ENCODE measurements at places on chromosomes 11 and 22.

DNA sequence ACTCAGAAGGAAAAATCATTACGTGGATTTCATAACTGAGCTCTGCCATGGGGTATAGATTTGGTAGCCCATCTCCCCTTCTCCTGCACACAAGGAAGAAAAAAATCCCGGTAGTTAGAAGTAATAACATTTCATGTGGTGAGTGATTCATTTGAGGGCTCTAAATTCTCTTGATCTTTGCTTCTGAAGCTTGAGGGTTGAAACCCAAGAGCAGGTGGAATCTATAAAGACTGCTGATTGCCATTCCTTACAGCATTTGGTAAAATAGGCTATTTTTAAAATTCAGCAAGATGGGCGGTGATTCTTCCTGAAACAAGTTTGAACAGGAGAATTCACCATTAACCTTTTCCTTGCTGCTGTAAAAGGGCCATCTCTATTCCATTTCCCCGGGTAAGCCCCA lies 266.1 kb downstream of the CADM1 start:
- DNase-seq: no peak

- no peak for DNase-seq
These were observed 8.5 kb downstream of the FADS3 start for GRCh38 chr11:61882879-61883278.

- no peak for DNase-seq
These were observed 54.1 kb upstream of the SLC36A4 start for GRCh38 chr11:93251922-93252321.

GRCh38 chr11:114275280-114275679 lies 20.9 kb upstream of the NNMT start:
- DNase-seq: no peak

DNA sequence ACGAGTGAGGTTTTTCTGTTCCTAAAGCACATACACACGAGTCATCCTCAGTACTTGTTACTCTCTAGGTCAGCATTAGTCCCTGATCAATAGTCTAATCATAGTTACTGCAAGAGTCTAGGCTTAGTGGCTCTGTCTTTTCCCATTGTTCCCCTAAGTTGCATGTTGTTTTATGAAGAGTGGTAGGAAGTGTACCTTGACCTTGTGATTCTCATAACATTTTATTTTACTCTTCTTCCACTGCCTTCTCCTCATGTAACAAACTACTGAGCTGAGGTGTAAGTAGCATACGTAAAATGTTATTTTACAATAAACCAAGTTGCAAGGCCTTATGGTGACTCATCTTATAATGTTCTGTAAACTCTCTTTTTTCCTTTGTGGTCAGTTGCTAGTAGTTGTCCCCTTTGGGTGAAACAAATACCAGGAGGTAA lies 15.0 kb downstream of the METTL15 start:
- no peak for DNase-seq

DNA sequence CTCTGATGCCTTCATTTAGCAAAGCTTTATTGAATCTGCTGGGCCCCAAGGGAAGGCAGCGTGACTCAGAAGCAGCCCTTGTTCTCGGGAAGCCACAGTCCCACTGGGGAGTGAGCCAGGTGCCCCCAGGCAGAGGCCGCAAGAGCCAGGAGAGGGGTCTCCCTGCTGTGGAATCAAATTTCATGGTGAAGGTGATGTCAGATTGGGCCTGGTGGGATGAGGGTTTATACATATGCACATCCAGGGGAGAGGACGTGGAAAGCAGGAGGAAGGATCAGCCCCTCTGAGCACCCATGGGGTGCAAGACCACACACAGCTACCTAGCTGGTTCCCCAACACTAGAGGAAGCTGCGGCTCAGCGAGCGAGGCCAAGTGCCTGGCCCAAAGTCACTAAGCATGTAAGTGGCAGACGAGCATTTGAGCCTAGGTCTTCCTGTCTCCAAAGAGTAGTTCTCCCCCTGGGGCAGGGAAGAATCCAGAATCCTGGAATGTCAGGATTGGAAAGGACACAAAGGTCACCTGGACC lies 2.0 kb downstream of the SYNGR1 start:
- DNase-seq: peak; percentile 45

DNA sequence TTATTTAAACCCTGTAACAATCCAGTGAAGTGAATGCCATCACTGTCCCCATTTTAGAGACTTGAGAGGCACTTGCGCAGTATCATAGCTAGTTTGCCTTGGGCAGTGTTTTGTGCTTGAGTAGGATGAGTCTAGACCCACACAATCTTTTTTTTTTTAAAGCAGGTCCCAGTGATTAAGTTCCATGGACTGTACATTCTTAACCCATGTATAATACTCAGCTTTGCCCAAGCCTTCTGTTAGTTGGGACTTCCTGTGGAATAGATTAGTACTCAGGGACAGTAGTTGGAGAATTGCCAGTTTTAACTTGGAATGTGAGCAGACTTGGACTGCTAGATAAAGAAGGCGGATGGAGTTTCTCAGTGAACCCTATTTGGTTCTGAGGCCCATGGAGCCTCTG lies 108.6 kb upstream of the RASSF10 start:
- DNase-seq: no peak

DNA sequence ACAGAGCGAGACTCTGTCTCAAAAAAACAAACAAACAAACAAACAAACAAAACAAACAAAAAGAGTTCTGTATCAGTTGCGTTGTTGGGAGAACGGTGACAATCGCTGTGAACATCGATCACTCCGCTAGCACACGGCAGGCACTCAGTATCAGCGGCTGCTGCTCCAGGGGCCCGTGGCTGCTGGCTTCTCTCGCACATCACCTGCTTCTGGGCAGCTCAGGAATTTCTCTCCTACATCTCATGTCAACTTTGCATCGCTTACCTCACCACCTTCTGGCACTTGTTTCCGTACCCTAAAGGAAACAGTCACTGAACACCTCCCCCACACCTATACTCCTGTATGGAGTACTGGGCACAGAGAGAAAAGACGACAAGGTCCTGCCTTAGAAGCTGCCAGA lies 70.3 kb upstream of the WNT7B start:
- peak; percentile 47 for DNase-seq

GRCh38 chr22:28822930-28823551 lies 22.7 kb upstream of the XBP1 start:
- DNase-seq: no peak

GRCh38 chr11:1388763-1389102 lies 1.0 kb upstream of the BRSK2 start:
- DNase-seq: no peak

- DNase-seq: no peak
These were observed 12.5 kb downstream of the DESI1 start for GRCh38 chr22:41608386-41608785.

GRCh38 chr11:19725379-19726079 lies 12.9 kb downstream of the NAV2 start:
- DNase-seq: peak; percentile 86

GRCh38 chr11:75476739-75477613 lies 44.0 kb upstream of the KLHL35 start:
- peak; percentile 26 for DNase-seq

DNA sequence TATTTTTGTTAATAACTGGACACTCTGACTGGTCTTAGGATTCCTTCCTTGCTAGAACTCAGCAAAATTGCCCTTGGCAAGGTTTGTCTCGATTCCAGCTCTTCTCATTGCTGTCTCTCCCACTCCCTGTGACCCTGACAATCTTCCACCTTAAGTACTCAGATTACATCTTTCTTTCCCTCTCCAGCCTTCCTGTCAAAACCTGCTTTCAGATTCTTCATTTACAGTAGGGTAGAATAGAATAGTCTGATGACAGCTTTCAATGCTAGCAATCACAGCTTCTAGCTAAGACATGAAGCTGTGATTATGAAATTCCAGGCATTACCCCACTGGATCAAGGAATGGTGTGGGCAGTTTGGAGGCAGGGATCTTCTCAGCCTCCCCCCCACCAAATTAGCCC lies 39.2 kb upstream of the LMO2 start:
- DNase-seq: no peak

DNA sequence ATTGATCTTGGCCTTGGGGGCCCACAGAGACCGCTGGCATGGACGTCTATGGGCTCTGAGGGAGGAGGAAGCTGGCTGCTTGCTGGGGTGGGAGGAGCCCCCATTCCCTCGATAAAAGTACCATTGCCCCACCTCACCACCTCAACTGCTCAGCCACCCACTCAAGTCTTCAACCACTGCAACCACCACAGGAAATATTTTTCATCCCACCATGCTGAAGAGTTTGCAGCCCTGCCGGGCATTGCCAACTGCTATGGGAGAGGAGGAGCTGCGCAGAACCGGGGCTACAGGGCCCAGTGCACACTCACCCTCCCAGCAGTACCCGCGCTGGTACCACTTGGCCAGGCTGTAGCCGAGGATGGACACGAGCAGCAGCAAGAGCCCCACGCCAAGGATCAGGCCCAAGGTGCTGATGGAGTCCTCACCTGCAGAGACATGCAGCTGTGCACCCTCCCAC lies 29.2 kb downstream of the IL10RA start:
- DNase-seq: no peak

- DNase-seq: no peak
These were observed 7.4 kb downstream of the SPCS2 start for GRCh38 chr11:74956397-74957015.

DNA sequence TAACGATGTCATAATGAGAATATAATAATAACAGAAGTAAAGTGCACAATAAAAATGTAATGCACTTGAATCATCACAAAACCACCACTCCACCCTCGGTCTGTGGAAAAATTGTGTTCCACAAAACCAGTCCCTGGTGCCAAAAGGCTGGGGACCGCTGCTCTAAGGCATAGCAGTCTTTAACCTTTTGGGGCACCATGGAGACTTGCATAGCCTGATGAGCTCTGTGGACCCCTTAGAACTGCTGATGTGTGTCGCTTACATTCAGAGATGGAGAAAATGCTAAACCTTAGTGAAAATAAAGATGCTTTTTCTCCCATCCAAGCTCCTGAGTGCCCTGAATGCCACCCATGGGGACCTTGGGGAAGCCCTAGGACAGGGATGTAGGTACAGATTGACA lies 87.6 kb upstream of the SEPTIN5 start:
- DNase-seq: no peak

DNA sequence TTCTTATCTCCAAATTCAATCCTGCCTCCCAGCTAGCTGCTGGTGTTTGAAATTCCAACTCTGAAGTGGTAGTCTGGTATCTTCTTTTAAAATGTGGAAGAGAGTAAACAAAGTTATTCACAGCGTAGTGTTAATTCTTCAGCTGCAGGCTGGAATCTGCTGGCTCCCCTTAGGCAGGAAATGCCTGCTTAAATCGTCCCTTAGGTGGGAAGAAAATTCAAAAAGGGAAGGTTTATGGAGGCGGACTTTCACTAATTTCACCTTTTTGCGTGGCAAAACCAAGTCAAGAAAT lies 439.0 kb upstream of the CCDC90B start:
- no peak for DNase-seq

GRCh38 chr11:2217211-2218030 lies 45.8 kb upstream of the TH start:
- DNase-seq: no peak

DNA sequence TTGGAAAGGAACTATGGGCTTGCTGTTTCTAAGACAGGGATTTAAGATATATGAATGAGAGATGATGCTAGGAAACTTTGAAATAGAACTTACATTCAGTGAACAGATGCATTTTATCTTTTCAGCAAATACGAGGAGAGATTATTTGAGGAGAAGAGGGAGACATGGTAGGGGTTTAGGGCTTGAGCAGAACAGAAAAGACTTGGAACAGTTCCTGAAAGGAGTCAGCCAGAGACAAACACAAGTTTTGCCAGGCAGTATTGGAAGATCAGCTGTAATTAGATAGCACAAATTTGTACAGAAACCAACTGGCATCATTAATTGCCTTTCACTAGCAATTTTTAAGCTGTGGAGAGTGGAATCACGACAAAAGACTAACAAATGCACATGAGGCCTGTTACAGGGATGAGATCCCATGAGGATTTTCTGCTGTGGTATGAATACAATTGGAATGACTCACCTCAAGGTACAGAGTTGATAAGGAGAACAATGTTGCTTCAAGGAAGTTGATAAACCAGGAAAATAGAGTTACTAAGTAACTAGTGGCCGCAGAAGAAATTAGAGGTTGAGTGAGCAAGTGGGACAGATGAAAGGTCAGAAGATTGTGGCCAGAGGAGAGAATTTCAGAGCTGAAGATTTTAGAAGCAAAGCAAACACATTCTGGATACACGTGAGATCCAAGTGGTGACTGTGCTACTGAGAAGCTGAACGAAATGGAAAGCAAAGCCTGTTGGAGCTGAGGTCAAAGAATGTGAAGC lies 67.9 kb downstream of the CYB5R2 start:
- DNase-seq: peak; percentile 30

GRCh38 chr22:37887584-37888378 lies 18.3 kb upstream of the MICALL1 start:
- DNase-seq: no peak

- DNase-seq: peak; percentile 62
These were observed 76.1 kb downstream of the BBOX1 start for GRCh38 chr11:27116684-27117083.

- DNase-seq: no peak
These were observed 77.0 kb downstream of the RAB30 start for GRCh38 chr11:82994604-82995230.

- DNase-seq: peak; percentile 34
These were observed 8.1 kb upstream of the PANX2 start for GRCh38 chr22:50162391-50162956.

DNA sequence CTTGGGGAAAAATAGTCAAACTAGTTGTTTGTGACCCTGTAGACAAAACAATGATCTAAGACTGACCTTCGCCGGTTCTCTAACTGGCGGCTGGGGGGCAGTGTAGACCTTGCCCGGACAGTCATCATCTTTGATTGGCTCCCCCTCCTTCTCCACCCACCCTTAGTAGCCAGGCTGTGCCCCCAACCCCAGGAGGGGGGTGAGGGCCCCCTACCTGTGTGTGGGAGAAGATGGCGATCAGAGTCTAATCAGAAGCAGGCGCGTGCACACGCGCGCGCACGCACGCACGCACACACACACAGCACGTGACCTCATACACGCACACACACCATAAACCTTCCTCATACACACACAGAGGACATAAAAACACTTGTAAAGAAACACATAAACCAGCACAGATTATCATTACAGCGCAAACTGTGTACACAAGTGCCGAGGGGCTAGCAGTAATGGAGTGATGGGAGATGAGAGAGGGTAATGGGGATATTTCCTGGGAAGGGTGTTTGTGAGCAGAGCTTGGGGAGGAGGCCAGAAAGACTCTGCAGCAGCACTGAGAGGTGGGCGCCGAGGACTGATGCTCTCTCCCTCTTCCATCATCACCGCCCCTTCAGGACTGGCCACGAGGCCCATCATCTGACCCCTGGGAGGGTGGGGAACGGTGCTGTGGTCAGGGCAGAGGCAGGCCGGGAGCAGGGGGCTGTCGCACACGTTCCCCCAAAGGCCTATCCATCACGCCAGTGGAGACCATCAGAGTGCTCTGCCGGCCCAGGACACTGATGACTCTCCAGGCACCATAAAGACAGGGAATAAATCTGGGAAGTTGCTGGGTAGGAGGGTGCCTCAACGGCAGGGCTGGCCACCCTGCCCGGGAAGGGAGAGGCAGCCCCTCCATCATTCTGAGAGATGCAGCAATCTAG lies 12.2 kb downstream of the NECTIN1 start:
- DNase-seq: no peak

- DNase-seq: no peak
These were observed 21.9 kb upstream of the CYB5R3 start for GRCh38 chr22:42670921-42671709.

Measured in kidney (tissue), 22 donors.